ENCODE measurements at places on chromosomes 11 and 22.

DNA sequence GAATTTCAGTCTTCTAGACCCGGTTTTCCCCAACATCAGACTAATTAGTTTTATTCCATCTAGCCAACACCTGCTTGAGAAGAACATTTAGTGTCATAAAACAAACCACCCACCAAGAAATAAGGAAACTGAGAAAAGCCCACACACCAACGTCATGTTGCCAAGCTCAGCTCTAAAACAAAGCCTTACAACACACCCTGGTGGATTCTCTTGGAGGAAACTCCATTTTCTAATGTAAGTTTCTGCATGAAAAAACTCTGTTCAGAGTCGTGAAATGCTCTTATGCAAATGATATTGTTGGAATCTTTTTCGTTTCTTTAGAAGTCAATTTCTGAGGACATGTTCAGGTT is 105.0 kb upstream of the RAG2 start:
- no peak for DNase-seq

DNA sequence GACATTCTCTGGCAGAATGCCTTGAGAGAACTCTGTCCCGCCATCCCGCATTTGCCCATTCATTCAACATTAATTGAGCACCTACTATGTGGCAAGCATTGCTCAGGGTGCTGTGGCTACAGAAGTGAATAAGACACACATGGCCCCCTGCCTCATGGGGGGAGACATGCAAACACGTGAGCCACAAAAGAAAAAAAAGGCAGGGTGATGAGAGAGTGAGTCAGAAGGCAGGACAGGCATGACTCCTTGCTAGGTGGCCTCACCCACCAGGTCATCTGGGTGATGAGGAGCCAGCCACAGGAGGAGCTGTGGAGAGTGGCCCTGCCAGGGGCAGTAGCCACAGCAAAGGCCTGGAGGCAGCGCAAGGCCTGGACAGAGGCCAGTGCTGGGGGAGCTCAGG is 4.9 kb downstream of the CHRM4 start:
- no peak for DNase-seq

DNA sequence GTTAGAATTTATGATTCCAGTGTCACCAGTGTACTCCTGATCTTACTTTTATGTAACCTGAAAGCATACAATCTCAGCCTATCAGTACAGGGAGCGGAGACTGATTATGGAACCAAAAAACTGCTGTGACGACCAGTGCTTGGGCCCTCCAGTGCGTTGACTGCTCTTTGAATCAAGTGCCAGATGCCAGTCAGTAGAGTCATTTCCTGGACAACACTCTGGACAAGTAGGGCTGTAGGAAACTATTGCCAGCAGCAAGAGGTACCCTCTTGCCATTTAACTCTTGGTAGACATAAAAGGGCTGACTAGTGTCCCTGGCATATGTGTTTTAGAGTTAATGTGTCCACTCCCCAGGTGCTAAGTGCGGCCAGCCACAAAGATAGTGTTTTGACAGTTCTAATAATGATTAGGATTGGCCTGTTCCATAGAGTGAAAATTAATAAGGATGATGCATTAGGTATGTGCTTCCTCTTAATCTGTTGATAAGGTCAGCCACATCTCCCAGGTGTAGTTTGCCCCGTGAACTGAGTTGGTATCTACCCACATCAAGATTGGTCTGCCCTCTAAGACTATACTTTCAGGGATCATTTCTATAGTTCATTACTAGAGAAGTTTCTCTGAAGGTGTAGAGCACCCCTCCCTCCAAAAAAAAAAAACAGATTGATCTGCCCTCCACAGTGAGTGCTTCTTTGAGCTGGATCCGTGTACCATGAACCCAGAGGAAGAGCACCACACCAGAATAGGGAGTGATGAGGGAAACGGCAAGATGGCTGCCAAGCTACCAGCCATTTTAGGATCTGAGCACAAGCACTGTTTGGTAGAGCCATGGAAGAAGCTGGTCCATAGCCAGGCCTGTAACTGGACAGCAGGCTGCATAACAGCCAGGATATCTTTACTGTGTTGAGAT is 20.7 kb upstream of the AIFM3 start:
- no peak for DNase-seq

- DNase-seq: no peak
Measured at GRCh38 chr11:120819437-120820365, 204.2 kb upstream of the TBCEL start.

DNA sequence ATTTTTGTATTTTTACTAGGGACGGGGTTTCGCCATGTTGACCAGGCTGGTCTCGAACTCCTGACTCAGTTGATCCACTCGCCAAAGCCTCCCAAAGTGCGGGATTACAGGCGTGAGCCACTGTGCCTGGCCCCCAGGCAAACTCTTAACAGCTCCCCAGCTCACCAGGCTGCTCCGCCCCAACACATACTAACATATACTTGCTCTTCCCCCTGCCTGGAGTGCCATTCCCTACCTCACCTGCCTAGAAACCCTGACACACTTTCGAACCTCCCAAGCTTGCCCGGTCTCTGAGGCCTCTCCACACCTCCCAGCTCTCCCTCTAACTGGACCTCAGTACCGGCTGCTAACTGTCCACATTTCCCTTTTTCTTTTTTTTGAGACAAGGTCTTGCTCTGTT is 8.5 kb downstream of the MAP4K2 start:
- DNase-seq: no peak

- no peak for DNase-seq
Measured at GRCh38 chr11:6489306-6489705, 7.8 kb upstream of the DNHD1 start.

GRCh38 chr22:50520826-50521453 is 4.5 kb downstream of the SCO2 start:
- no peak for DNase-seq
